Cardiac muscle cell (in vitro differentiated cells and primary cell): ENCODE measurements at places on chromosomes 2 and 18. TPM values are rescaled to one million over a fixed set of nuclear protein-coding genes. Genes with fewer than 3 reads are reported as not detected.

TSHZ1 gene
- total RNA-seq, result 10.6 and 13.5 TPM in 2 replicates

REG1A gene
- total RNA-seq, result not detected in 2 replicates

ST6GAL2 gene
- 0.57 and 1.2 TPM in 2 replicates for total RNA-seq

ELOA2 gene
- total RNA-seq, result not detected in 2 replicates

AGXT gene
- 0.06 and 0.67 TPM in 2 replicates for total RNA-seq

QPCT gene
- 0.33 TPM in 1 of 2 replicates, not detected in the other for total RNA-seq

CDH20 gene
- total RNA-seq, result not detected in 2 replicates

FAM237A gene
- not detected in 2 replicates for total RNA-seq

IRS1 gene
- 18.5 and 40.4 TPM in 2 replicates for total RNA-seq

SERPINB2 gene
- total RNA-seq, result not detected in 2 replicates

C2orf66 gene
- total RNA-seq, result 0.27 TPM in 1 of 2 replicates, not detected in the other

- H3K4me1 ChIP-seq, result peaks cover 15% of the 10 kb centered on the region
- no peaks in the 10 kb centered on the region for H3K27me3 ChIP-seq
- no peaks in the 10 kb centered on the region for H3K36me3 ChIP-seq
- no peak for DNase-seq
- H3K27ac ChIP-seq, result peak overlapping the region; percentile 46
These were observed 4.1 kb downstream of the REG1B start for GRCh38 chr2:79083597-79084251.

- no peak overlapping the region for H3K4me3 ChIP-seq
- no peak for DNase-seq
- no peaks in the 10 kb centered on the region for H3K27me3 ChIP-seq
- H3K27ac ChIP-seq, result no peak overlapping the region
- H3K36me3 ChIP-seq, result no peaks in the 10 kb centered on the region
These were observed 96.8 kb downstream of the ST6GAL2 start for GRCh38 chr2:106789185-106789584.

DNA sequence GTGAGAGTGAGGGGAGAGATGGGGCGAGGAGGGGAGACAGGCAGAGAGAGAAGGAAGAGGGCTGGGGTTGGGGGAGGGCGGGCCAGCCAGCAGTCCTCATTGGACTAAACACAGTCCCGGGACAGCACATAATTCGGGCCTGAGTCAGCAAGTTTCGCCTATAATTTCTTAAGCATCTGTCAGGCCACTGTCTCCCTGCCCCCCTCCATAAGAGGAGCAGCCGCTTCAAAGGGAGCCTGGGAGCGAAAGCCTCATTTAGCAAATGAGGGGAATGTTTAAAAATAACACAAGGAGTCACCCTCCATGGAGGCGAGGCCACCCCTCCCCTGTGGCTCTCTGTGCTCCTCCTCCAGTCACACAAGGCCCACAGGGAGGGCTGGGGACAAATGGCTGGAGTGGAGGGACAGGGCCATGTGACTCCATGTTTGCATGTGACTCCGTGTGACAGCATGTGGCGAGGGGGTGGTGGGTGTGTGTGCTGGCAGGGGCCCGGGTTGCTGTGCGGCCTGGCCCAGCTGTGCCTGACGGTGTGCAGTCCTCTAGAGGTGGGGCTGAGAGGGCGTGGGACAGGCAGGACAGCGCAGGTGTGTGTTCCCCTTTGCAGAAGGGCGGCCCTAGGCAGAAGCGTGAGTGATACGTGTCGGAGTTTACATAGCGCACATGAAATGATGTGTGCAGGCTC lies 162.4 kb downstream of the CELF4 start:
- peak overlapping the region; percentile 56 for H3K27ac ChIP-seq
- peak; percentile 91 for DNase-seq
- peaks cover 16% of the 10 kb centered on the region for H3K4me1 ChIP-seq

DNA sequence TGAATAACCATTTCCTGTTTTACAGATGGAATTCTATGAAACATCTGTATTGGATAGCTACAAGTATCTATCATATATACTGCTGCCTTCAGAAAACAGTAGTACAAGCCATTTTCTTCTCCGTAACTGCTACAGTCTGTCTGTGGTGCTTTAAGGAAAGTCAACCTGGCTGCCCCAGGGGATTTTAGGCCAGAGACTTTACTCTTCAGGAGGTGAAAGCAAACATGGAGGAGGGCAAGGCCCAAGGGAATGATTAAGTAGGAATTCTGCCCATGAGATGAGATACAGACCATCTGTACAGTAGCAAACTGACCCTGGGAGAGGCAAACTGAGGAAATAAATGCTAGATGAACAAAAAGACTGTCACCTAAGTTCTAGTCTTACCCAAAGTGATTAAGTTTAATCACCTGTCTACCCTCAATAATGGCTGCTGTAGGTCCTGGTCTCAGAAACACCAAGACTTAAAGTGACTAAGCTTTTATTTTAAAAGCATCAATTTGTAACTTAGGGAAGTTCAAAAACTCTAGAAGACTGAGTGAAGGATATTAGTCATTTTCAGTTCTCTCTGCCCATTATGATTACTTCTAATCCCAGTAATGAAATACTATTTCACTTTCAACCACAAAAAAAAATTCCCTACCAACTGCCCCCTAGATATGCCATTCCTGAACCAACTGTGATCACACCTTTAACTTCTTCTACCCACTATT lies 14.8 kb downstream of the MBD2 start:
- H3K4me3 ChIP-seq, result no peak overlapping the region
- H3K36me3 ChIP-seq, result no peaks in the 10 kb centered on the region
- peaks cover 13% of the 10 kb centered on the region for H3K4me1 ChIP-seq
- H3K27ac ChIP-seq, result no peak overlapping the region
- DNase-seq, result peak; percentile 23

GRCh38 chr2:168896783-168897182 lies 4.3 kb upstream of the G6PC2 start:
- H3K27ac ChIP-seq, result no peak overlapping the region
- H3K4me3 ChIP-seq, result no peak overlapping the region
- no peaks in the 10 kb centered on the region for H3K4me1 ChIP-seq
- no peaks in the 10 kb centered on the region for H3K36me3 ChIP-seq
- no peak for DNase-seq
- H3K27me3 ChIP-seq, result no peaks in the 10 kb centered on the region

- no peaks in the 10 kb centered on the region for H3K36me3 ChIP-seq
- no peaks in the 10 kb centered on the region for H3K27me3 ChIP-seq
- no peaks in the 10 kb centered on the region for H3K4me1 ChIP-seq
- no peak overlapping the region for H3K27ac ChIP-seq
- DNase-seq, result no peak
These were observed 14.1 kb downstream of the SLC66A3 start for GRCh38 chr2:11169333-11169732.

DNA sequence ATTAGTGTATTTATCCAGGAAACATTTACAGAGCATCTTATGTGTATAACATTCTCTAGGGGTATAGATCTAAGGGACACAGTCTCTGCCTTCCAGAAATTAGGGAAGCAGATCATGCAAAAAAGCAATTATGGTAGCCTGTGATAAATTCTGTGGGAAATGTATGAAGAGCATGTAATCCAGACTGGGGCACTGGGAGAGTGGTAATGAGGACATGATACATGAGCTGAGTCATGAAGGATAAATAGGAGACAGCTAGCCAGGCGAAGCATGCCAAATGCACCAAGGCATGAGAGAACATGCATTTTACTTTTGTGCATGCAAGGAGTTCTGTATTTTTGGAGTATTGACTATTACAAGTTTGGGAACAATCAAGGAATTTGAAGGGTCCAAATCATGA lies 8.9 kb upstream of the RPRM start:
- no peaks in the 10 kb centered on the region for H3K4me1 ChIP-seq
- DNase-seq, result no peak
- no peaks in the 10 kb centered on the region for H3K27me3 ChIP-seq
- H3K4me3 ChIP-seq, result no peak overlapping the region
- no peaks in the 10 kb centered on the region for H3K36me3 ChIP-seq

DNA sequence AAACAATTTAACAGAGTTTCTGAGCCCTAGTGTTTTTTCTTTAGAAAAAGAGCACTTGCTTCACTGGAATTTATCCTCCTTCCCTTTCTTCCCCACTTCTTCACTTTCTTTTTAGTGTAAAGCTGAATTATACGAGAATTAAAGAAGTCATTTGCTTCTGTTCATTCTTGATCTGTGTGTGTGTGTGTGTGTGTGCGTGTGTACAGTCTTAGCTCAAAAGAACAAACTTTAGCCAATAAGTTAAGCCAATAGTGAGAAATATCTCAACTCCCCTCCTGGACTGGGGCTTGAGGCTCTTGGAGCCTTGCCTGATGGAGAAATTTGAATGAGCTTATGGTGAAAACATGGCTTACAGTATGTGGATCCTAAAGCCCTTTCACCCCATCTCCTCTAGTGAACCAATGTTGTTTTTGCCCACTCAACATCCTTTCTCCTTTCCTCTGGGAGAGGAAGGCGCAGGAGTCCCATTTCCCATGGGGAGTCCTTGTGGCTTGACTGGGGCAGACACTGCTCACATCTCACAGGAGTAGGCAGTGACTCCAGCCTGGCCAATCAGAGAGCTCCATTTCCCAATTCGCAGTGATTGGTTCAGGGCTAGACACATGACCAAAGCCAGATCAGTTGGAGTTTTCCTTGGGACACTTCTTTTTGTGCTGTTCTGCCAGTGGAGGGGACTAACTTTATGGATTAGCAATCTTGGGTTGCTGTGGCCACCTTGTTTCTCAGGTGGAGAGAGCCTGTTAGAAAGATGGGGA lies 16.3 kb upstream of the MYO3B start:
- DNase-seq, result no peak
- no peak overlapping the region for H3K4me3 ChIP-seq
- H3K27ac ChIP-seq, result no peak overlapping the region
- H3K4me1 ChIP-seq, result no peaks in the 10 kb centered on the region

DNA sequence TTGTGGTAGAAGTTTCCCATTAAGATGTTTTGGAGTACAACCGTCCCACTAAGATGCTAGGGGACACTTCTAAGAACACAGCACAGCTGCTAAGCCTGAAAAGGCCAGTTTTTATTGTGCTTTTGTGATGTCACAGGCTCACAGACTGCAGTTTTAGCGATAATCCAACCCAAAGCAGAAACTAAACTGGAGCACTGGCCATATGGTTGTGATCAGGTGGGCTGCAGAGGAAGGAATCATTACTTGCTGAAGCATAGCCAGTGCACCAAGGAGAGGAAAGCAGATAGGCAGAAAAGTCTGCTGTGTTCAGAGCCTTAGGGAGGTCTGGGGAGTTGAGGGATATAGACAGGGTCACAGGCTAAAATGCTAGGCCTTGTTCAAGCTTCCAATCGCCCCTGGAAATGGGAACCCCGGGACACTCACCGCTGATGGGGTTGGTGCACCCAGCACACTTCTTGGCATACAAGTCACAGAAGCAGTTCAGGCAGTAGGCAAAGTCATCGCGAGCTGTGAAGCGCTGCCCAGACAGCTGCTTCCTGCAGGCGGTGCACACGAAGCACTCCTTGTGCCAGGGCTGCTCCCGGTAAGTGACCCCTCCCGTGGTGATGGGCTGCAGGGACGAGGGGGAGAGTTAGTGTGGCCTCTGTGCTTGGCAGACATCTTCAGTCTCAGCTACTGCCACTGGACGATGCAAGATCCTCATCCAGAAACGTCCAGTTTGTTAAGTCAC lies 25.7 kb downstream of the C2orf49 start:
- peaks cover 92% of the 10 kb centered on the region for H3K36me3 ChIP-seq
- H3K27me3 ChIP-seq, result no peaks in the 10 kb centered on the region
- peak overlapping the region; percentile 86 for H3K27ac ChIP-seq
- no peak for DNase-seq
- no peak overlapping the region for H3K4me3 ChIP-seq

GRCh38 chr2:236668531-236668969 lies 98.9 kb downstream of the ACKR3 start:
- H3K36me3 ChIP-seq, result no peaks in the 10 kb centered on the region
- no peak for DNase-seq
- no peaks in the 10 kb centered on the region for H3K27me3 ChIP-seq
- H3K27ac ChIP-seq, result no peak overlapping the region
- H3K4me3 ChIP-seq, result no peak overlapping the region
- peaks cover 9% of the 10 kb centered on the region for H3K4me1 ChIP-seq

DNA sequence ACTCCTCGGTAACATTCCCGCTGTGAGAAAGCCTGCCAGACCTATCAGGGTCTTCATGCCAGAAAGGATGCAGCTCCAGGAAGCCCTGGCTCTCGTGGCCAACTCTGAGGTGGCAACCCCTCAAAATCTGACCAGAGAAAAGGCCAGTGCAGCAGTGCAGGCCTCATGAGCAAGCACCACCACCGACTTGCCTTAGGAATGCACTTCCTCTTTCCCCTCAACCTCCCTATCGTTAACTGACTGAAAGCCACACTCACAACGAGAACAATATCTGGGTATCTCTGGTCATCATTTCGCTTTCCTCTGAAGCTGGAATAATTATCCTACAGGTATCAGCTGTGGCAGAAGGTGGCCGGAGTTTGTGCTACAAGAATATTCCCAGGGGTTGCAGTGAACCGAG lies 101.4 kb upstream of the POU3F3 start:
- no peaks in the 10 kb centered on the region for H3K36me3 ChIP-seq
- DNase-seq, result no peak
- no peaks in the 10 kb centered on the region for H3K4me1 ChIP-seq
